ENCODE measurements at places on chromosomes 3 and 15.

GRCh38 chr15:80832686-80833085, 53.5 kb downstream of the CEMIP start:
- no peak for DNase-seq

GRCh38 chr3:176789947-176790346, 407.3 kb downstream of the TBL1XR1 start:
- DNase-seq = no peak

DNA sequence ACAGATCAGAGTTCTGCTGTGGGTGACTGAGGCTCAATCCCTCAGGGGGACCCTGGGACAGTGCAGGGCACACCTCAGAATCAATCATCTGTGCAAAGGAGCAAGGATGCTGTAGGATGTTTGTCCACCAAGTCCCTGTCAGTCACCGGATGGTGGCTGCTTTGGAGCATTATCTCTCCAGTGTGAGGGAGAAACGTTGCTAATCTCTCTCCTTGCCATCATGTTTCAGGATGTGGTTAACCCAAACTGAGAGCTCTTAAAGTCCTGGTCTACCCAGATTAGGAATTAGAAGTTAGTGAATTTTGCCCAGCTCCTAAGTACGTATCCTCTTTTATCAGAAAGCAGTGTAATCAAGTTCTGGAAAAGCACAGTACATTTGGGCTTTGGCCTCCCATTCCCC, 26.2 kb upstream of the LRRC3B start:
- DNase-seq = no peak

GRCh38 chr15:69346112-69346511, 47.4 kb downstream of the PAQR5 start:
- no peak for DNase-seq

DNA sequence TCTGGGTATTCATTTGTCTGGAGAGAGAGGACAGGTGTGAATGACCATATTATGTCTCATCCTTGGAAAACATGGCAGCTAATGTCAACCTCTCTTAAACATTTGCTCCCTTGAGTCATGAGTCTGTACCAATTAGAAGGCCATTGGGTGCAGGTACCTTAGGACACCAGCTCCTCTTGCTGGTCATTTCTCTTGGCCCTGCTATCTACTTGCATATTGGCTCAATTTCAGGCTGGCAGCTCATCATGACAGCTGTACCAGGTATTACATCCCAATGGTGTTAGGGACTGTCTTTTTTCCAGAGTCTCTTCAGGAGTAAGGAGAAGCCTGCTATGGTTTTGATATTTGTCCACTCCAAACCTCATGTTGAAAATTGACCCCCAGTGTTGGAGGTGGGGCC, 92.2 kb upstream of the ANKRD28 start:
- DNase-seq = no peak

- DNase-seq = no peak
These were observed 91.4 kb upstream of the POU1F1 start for GRCh38 chr3:87367736-87368135.

All from activated naive CD8-positive, alpha-beta T cell treated with anti-CD3 and anti-CD28 coated beads, Interleukin-2, amount 50 U/mL, for 16 hours (primary cell).